NCI-H1092 (cell line): ENCODE measurements at places on chromosomes 6 and 20.

DNA sequence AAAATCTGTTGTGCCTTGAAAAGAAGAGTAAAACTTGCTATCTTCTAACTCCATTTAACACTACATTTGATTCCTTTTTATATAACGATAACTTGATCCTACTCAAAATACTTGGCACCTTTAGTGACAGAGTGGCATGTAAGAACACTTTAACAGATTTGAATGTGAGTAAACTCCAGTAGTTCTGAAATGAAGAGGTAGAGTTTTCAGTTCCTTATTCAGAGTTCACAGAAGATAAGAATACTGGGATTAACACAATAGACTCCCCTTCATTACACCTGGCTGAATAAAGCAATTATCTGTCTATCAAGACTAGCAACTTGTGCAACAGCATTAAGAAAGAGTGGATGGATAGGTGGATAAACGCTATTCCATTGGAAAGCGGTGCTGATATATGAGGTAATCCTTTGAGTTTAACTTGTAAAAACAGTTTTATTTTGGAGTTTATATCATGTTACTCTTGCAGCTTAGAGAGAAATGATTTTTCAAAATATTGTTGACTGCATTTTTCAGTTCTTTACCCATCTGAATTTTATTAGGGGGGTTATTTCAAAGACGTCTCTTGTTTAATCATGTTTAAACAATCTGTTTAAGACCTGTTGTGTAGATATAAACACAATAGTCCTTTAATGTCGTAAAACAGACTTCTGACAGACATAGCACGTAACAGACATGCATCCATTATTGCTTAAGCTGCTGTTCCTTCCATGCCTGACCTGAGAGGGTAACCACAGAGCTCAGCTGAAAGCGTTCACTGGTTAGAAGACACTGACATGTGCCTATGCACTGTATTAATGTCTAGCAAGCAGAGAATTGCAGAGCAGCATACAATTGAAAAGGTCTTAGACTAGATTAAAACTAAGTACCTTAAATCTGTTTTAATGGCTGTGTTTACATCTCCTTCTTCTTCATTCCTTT lies 102.4 kb upstream of the SUPT3H start:
- no peak for DNase-seq

- peak; percentile 98 for DNase-seq
Measured at GRCh38 chr6:159726918-159727716, at the start of gene WTAP. Gene WTAP, plus strand, starts transcription at chr6:159727506. Its CDS starts 8,760 bp downstream, at chr6:159736266.

GRCh38 chr20:5822569-5822968 lies 72.4 kb downstream of the SHLD1 start:
- no peak for DNase-seq

DNA sequence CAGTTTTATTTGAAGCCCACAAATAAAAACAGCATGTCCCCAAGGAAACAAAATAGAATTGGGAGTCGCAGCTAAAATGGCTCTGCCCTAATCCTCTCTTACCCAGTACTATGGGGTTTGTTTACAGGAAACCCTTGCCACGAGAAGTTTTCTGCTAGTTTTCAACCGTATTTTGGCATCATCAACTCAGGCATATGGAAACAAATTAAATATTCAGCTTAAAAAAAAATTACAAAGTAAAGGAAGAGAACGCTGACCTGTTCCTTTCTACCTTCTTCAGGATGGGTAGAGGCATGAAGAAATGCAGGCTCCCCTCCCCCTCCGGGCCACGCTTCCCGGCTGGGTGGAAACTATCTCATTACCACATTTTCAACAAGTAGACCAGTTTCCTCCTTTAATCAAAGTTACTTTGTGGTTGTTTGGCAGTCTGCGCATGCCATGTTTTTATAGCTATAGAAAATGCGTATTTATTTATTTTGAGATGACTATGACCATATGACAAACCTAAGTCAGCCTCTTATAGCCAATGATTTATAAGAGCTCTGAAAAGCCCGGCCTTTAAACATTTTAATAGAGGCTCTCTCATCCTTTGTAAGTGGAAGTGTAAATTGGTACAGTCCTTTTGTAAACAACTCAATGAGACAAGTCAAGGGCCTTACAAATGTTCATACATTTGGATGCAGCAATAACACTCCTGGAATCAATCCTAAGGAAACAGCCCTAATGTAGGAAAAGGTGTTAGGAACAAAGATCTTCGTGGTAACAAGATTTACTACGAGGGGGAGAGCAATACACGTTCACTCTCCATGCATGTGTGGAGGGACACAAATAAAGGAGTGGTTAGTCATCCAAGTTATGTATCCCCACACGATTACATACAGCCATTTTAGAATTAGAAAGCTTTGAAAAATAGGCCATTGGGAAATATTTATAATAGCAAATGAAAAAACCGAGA lies 16.1 kb upstream of the ZNF217 start:
- DNase-seq, result peak; percentile 43

GRCh38 chr6:96947055-96947454 lies 22.5 kb downstream of the KLHL32 start:
- no peak for DNase-seq

- DNase-seq, result no peak
Measured at GRCh38 chr6:76631622-76632021, 559.2 kb upstream of the IMPG1 start.

DNA sequence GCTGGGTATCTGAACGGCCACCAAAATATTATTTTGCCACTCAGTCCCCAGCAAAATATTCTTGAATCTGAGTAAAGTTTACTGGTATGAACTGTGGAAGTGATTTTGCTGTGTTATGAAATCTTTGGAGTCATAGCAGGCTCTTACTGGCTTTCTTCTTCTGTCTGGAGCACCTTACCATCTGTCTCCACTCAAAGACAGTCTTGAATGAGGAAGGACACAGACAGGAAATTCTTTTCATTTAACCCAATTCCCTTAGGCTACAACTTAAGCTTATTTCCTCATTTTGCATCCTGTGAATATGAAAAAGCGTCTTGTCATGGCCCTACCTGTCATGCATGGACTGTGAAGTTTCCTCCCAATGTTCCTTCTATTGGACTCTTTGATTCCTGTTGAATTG lies 24.7 kb downstream of the FNDC1 start:
- DNase-seq, result no peak

DNA sequence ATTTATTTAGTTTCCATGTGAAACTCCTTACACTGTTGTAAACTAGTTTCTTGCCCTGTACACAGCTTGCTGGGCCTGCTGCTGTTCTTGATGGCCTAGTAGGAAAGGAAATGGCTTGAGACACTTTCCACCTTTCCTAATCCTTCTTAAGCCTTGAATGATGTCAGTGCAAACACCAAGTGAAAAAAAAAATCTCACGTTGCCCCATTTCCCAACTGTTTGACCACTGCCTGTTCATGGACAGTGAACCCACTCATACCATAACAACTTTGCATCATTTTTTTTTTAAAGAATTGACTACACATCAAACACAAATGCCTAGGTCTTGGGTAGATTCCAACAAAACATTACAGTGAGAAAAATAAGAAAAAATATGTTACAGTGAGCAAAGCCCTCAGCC lies 653.6 kb upstream of the FLRT3 start:
- DNase-seq, result no peak

DNA sequence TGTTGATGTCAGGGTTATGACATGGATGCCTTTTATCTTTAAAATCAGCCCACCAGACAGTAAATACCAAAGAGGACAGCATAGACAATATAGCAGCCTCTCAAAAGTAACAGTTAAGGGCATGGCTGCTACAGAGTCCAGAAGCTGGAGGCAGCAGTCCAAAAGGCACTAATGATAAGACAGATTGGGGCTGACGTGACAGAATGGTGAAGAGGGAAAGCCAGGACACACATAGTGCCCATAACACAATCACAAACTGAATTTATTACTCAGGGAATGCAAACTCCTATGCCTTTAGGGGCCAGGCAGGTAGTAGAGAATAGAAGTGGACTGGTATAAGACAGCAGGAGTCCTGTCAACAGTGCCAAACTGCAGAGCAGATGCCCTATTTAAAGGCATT lies 40.7 kb downstream of the TP53INP2 start:
- DNase-seq, result no peak

DNA sequence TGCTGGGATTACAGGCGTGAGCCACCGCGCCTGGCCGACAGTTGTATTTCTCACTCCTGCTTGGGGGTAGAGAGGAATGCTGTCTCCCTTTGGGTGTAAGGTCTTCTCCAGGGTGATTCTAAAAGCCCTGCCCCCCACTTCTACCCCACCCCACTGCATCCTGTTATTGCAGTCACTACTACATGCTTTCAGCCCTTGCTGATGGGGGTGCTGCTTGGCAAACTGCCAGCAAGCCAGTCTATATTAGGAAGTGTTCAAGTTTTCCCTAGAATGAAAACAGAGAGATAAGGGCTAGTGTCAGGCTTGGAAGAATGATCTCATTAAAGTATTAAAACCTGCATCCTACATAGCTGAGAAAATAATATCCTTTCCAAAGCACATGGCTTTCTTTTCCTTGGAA lies 31.3 kb downstream of the TTI1 start:
- no peak for DNase-seq

GRCh38 chr6:170094686-170095272 lies 196.1 kb downstream of the DLL1 start:
- DNase-seq, result no peak

GRCh38 chr6:170416303-170416702 lies 109.7 kb downstream of the FAM120B start:
- DNase-seq, result no peak

GRCh38 chr6:21722510-21722909 lies 129.0 kb downstream of the SOX4 start:
- no peak for DNase-seq

GRCh38 chr20:57921676-57922075 lies 211.9 kb upstream of the PMEPA1 start:
- no peak for DNase-seq

- DNase-seq, result no peak
Measured at GRCh38 chr6:15254070-15254975, 8.5 kb downstream of the JARID2 start.

GRCh38 chr6:13927203-13927602 lies 2.5 kb downstream of the RNF182 start:
- no peak for DNase-seq

GRCh38 chr6:56199956-56200355 lies 47.4 kb downstream of the COL21A1 start:
- DNase-seq, result no peak

- no peak for DNase-seq
Measured at GRCh38 chr6:25497383-25498040, 154.5 kb upstream of the SCGN start.

DNA sequence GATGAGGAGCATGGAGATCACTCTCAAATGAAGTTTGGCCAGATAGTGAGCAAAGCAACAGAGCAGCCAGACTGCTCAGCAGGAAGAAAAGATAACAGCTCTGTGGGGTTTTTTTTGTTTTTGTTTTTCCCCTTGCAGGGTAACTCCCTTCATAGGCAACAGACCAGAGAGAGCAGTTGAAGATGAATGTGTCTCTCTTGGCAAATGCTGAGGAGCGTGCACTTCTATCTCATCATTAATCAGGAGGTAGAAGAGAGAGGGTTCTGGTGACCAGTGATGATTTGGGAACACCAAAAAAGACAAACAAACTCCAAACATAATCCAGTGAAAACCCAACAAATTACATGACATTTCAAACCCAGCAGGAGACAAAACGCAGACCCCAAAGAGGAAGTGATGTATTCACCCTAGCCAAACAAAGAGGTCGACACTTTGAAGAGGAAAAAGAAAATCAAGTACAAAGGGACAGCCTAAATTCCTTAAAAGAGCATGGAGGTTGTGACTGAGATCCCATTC lies 66.2 kb upstream of the RREB1 start:
- DNase-seq, result no peak

GRCh38 chr6:47817749-47818148 lies 35.9 kb downstream of the OPN5 start:
- no peak for DNase-seq

GRCh38 chr20:48096212-48096875 lies 311.1 kb upstream of the SULF2 start:
- DNase-seq, result no peak

- no peak for DNase-seq
Measured at GRCh38 chr6:150900049-150900448, 34.5 kb downstream of the MTHFD1L start.

- no peak for DNase-seq
Measured at GRCh38 chr6:32329141-32329540, 42.6 kb downstream of the TSBP1 start.

- DNase-seq, result no peak
Measured at GRCh38 chr20:18166241-18166881, 28.7 kb downstream of the KAT14 start.
